Pulmonary artery endothelial cell (primary cell): ENCODE measurements at places on chromosomes 3 and 15. TPM values are rescaled to one million over a fixed set of nuclear protein-coding genes. Genes with fewer than 3 reads are reported as not detected.

GRCh38 chr3:53111822-53112221 is 18.4 kb downstream of the RFT1 start:
- no peak for DNase-seq

DNA sequence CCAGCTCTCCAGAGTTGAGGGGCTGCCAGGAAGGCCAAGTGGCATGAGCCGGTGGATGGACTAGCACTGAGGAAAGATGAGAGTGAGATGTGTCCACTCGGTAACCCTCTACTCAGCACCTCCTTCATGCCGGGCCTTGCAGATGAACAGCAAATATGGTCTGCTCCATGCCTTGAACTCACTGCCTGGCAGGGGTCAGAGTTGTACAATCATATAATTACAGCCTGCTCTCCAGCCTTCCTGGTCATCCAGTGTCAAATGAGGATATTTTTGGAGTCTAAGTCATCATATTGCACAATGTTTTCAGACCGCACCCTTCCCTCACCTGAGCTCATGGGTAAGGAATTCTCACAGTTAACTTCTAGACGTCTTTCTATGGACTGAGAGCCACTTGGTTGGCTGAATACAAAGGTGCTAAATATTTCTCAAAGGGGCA is 4.9 kb downstream of the MGLL start:
- no peak for DNase-seq

THSD4 gene
- total RNA-seq, result 19.0 and 35.2 TPM in 2 replicates

GRAMD2A gene
- total RNA-seq, result 0.14 and 0.20 TPM in 2 replicates

LRTM1 gene
- total RNA-seq, result not detected in 2 replicates
